Activated T-cell treated with anti-CD3 and anti-CD28 coated beads, Interleukin-2, amount 50 U/mL, for 72 hours (primary cell): ENCODE measurements at places on chromosomes 12 and 14.

DNA sequence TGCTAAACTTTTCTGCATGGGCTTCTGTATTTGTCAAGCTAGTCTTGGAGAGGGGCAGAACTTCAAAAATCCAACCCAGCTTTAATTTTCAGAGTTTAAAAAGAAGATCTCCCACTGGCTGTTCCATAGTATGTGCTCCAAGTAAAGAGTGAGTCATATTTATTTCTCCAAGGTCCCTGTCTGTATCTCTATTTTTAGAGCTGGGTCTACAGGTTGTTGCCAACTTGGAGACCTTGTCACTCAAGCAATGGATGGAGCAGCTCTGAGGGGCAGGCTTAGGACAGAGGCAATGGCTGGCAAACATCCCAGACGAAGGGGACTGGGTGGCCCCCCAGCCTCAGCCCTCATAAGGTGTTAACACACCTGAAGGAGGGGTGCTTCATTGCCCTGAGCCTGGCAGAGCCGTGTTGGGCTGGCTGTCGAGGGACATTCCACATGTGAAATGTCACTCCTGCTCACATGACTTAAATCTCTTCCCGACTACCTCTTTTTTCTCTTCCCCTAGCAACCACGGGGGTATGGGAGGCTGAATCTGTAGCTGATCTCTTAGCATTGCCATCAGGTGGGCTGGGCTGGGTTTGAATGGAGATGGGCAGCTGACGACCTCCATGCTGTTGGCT lies 103.1 kb downstream of the SMOC1 start:
- no peak for DNase-seq

GRCh38 chr14:24798911-24799462 lies 165.0 kb upstream of the GZMB start:
- no peak for DNase-seq

DNA sequence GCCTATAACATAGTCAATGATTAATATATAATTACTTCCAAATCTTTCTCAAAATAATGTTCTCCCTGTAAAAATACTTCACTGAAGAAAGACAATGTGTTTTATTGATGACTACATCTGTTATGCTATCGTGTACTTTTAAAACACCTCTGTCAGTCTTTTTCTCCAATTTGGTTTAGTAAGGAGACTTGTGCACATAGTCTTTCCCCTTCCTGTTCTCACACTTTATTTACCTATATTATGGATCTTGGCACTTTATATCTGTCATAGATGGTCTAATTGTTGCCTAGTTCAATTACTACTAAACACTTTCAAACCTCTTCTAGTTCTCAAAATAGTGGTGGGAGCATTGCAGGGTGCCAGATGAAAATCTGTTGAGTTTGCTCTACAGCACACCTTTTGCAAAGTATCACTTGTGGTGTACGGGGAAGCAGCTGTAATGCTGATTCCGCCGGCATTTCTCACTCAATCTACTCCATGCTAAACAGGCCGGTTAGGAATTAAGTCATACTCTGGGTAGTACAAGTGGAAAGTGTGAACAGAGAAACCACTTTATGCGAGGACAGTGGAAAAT lies 1.1 kb upstream of the INSM2 start:
- DNase-seq, result no peak

- no peak for DNase-seq
These were observed 321.8 kb downstream of the SNAPC1 start for GRCh38 chr14:62084020-62084419.
